ENCODE measurements at places on chromosomes 4 and X. TPM values are rescaled to one million over a fixed set of nuclear protein-coding genes. Genes with fewer than 3 reads are reported as not detected.

GRCh38 chr4:151038452-151039157 is 23.5 kb upstream of the LRBA start:
- H3K36me3 ChIP-seq, result no peaks in the 10 kb centered on the region
- DNase-seq, result no peak
- no peak overlapping the region for H3K27ac ChIP-seq
- H3K4me3 ChIP-seq, result no peak overlapping the region
- H3K4me1 ChIP-seq, result no peaks in the 10 kb centered on the region

- no peaks in the 10 kb centered on the region for H3K27me3 ChIP-seq
- no peak overlapping the region for H3K4me3 ChIP-seq
- no peaks in the 10 kb centered on the region for H3K36me3 ChIP-seq
- no peak for DNase-seq
These were observed 1821.7 kb downstream of the ARAP2 start for GRCh38 chr4:34422472-34423175.

GRCh38 chrX:154735695-154736393 is 15.0 kb downstream of the GAB3 start:
- peak; percentile 48 for DNase-seq
- H3K4me1 ChIP-seq, result peaks cover under 1% of the 10 kb centered on the region
- peaks cover 8% of the 10 kb centered on the region for H3K27me3 ChIP-seq
- H3K27ac ChIP-seq, result no peak overlapping the region

DNA sequence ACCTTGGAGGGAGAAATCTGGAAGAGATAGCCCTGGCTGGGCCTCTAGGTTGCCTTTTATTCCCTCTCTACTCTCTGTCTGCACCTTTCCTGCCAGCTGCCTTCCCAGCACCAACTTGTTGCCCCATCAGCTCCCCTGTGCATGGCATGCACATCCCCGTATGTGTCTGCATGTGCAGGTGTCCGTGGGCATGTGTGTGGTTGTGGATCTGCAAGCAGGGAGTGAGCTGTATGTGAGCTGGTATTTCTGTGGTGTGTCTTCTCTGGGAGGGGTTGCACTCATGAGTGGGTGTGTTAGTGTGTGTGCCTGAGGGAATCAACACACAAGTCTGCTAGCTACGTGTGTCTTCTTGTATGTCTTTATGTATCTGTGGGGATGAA is 9.9 kb downstream of the L1CAM start:
- H3K27me3 ChIP-seq, result peaks cover 32% of the 10 kb centered on the region
- no peak overlapping the region for H3K27ac ChIP-seq
- H3K4me1 ChIP-seq, result no peaks in the 10 kb centered on the region
- DNase-seq, result no peak

DNA sequence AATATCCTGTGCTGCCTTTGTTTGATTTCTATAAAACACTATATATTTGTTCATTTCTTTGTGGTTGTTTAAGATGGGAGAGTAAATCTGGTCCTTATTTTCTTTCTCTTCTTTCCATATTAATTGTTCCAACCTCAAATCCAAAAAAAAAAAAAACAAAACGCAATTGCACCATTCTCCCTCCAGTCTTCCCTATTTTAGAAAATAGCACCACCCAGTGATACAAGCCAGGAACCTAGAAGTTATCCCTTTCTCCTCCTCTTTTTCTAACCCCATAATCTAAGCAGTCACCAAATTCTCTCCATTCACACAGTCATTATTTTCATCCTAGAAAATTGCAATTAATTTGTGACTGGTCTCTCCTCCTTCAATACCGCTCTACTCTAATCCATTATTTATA is 107.8 kb downstream of the GABRA3 start:
- no peaks in the 10 kb centered on the region for H3K36me3 ChIP-seq
- no peak for DNase-seq
- H3K4me1 ChIP-seq, result no peaks in the 10 kb centered on the region
- H3K27me3 ChIP-seq, result peaks cover 5% of the 10 kb centered on the region

Gene CYP4V2
- total RNA-seq, result 67.6 TPM

Gene ADH7
- total RNA-seq, result not detected

Gene MTM1
- total RNA-seq, result 15.4 TPM

Gene ADH1B
- total RNA-seq, result 225 TPM

Gene GPRASP1
- 14.7 TPM for total RNA-seq

Data from adrenal gland (tissue), 19 donors.